ENCODE measurements at places on chromosomes 3 and 15. TPM values are rescaled to one million over a fixed set of nuclear protein-coding genes. Genes with fewer than 3 reads are reported as not detected.

DNA sequence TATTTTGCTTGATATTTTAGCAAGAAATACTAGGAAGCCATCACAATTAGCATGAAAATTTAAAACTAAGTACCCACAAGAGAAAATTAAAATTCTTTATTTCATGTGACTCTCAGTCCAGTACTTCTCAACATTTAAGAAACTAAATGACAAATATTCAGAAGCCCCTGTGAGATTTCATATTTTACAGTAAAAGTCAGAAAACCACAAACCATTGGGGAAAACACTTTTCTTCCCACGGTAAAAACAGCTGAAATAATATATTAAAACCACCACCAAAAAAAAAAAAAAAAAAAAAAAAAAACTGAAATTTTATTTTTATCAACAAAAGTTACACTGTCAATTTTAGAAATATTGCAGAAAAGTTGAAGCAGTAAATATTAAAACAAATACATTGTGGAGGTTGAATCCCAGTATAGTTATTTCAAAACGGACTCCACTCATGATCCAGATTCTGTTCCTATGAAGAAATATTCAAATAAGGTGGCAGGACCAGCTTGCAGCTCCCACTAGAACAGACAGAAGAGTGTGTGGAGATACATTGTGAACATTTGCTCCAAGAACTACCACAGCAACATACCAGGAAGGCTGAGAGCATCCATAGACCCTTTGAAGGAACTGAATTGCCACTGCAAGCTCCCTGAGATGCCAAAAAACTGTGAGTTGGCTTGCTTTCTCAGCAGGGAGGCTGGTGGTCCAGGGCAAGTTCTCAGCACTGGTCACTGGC is 308.2 kb downstream of the CTNNB1 start:
- DNase-seq: no peak

- no peak for DNase-seq
Measured at GRCh38 chr15:41809121-41809520, 18.8 kb upstream of the JMJD7 start.

PLA2G4E gene
- 0.05 TPM for total RNA-seq

DHFR2 gene
- 2.7 TPM for total RNA-seq

DGKG gene
- 31.1 TPM for total RNA-seq
